T-helper 1 cell (primary cell): ENCODE measurements at places on chromosomes 1 and 21.

DNA sequence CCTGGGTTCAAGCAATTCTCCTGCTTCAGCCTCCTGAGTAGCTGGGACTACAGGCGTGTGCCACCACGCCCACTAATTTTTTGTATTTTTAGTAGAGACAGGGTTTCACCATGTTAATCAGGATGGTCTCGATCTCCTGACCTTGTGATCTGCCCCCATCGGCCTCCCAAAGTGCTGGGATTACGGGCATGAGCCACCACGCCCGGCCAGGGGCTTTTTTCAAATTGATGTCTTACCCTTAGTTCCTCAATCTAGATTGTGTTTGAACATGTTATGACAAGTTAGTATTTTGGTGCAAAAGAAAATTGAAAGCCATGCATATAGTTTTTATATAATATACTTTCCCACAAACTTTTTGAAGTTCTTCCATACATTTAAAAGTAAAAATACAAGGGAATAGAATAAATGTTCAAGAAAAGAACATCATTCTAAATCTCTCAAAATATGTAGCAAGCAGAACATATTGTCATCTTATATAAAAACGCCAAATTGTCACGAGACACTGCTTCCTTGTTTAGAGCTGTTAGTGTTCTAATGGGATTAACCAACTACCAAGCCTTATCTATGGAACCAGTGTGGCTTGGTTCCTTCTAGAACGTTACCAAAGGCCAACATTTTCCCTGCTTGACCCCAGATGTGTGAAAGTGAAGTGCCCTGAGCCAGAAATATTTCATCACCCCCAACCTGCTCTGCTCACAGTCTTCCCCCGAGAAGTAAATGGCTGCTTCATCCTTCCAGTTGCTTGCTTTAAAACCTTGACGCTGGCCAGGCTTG lies 9.5 kb upstream of the PLEKHM2 start:
- no peak for DNase-seq

DNA sequence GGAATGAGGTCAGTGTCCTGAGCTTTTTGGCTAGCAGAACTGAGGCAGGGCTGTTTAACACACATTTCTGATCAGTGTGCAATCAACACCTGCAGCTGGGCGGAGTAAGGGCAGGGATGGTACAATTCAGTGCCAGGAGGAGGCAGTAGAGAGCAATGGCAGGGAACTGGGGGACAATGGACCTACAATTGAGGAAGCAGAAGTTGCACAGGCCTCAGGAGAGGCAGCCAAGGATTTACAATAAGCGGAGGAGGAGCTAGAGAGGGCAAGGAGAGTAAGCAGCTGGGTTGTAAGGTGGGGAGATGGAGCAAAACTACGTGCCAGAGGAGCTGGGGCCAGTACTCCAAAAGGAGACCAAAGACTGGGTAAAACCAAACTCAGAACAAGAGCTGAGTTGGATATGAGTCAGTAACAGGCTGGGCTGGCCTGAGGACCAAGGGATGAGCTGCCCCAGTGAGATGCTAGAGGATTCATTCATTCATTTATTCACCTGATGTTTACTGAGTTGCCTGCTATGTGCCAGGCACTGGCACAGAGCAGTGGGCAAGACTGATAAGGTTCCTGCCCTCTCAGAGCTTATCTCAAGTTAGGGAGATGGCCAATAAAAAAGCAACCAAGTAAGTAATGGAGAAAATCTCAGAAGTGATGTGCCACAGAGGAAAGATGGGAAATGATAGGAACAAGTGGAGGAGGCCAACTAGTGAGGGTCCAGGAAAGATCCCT lies 10.4 kb upstream of the GALE start:
- DNase-seq = no peak

DNA sequence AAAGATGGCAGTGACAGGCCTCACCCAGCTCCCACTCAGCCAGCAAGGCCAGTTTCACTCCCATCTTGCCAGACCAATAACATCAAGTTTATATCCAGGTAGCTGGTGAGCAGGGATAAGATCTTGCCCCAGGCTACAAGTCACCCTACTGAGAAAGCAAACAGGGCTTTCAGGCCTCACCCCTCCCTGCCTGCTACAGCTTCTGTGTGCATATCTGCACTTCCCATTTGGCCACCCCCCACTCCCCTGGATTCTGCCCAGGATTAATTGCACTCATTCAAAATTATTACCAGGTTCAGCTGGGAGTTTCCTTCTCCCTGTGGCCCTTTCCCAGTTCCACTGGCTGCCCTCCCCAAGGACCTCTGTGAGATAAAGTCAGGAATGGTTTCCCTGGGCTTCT lies 352.1 kb downstream of the TBX15 start:
- DNase-seq = no peak

DNA sequence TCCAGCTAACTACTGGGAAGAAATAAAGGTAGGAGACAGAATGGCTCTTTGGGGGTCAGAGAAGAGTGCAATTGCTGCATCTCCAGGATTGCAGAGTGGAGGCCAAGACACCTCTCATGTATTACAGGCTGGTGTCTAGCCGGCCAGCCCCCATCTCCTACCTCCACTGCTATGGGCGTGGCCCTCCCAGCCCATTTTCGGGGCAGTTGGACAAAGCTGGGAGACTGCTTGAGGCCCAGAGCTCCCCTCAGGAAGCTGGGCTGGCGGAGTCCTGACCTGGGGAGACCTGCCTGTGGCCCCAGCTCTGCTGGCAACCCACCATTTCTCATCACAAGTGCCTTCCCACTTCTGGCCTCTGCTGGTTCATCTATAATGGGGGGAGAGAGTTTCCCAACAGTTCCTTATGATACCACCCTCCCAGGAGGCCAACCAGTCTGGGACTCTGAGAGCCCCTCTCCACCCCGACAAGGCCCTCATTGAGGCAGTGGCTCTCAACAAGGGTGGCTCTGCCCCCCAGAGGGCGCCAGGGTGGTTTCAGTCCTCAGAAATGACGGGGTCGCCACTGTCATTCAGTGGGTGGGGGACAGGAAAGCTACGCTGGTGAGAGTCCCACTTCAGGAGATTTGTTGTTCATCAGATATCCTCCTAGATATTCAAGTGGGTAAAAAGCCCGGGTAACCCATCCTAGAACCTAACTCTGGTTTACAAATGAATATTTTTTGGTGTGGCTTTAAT lies 11.5 kb downstream of the RAP1GAP start:
- DNase-seq = no peak

GRCh38 chr1:212467843-212468482 lies 35.2 kb downstream of the NENF start:
- DNase-seq = no peak

DNA sequence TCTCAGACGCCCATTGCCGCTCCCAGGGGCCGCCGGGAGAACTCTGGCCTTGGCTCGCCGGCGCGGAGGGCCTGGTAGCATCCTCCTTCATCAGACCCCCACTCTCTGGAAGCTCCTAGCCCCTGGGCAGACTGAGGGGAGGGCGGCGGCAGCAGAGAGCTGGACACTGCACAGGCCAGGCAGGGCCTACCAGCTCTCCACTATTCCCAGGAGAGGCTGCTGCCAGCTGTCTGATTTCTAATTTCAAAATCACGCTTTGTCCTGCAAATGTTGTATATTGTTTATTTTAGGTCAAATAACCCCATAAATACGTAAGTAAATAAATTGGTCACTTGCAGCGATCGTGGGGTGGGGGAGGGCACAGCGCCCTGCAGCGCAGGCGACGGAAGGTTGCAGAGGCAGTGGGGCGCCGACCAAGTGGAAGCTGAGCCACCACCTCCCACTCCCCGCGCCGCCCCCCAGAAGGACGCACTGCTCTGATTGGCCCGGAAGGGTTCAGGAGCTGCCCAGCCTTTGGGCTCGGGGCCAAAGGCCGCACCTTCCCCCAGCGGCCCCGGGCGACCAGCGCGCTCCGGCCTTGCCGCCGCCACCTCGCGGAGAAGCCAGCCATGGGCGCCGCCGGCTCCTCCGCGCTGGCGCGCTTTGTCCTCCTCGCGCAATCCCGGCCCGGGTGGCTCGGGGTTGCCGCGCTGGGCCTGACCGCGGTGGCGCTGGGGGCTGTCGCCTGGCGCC lies at the start of gene MTARC1:
MTARC1 (plus strand) TSS at position 577 of the 732 bp plus-strand sequence; CDS start at position 609, 32 bp downstream.
- no peak for DNase-seq

DNA sequence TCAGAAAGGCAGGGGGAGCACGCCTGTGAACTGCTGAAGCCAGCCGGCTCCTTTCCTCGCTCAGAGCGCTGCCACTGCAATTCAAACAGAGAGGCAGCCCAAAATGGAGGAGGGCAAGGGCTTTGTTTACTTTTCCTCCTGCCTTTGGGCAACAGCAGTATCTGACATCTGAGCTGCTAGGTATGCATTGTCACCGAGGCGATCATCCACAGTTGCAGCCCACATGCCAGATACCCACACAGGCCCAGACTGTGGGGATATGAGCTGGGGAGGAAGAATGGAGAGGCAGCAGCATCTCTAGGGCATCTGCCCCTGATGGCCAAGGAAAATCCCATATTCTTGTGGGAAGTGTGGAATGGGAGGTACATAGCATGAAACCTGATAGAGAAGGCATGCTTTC lies 357.1 kb downstream of the BARHL2 start:
- DNase-seq = no peak

DNA sequence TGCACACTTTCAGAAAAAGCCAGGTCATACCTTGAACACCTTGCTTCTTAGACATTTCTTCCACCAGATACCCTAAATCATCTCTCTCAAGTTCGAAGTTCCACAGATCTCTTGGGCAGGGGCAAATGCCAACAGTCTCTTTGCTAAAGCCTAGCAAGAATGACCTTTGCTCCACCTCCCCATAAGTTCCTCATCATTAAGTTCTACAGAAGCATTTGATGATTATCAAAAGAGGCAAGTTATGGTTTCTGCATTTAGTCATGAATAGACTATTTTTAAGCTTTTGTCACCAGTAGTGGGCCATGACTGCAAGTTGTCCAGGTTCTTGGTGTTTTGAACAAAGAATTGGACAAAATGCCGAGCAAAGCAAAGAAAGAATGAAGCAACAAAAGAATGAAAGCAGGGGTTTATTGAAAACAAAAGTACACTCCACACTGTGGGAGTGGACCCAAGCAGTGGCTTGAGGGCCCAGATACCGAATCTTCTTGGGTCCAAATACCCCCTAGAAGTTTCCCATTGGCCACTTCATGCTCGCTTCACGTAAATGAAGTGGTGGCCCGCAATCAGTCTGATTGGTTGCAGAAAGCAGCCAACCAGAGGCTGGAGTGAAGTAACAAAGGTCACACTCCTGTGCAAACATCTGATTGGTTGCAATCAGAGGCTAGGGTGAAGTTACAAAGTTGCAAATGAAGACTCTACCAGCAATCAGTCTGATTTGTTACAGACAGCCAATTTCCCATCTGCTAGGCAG lies 9.8 kb upstream of the EGLN1 start:
- DNase-seq = no peak

- DNase-seq = peak; percentile 10
These were observed 25.6 kb downstream of the ALPL start for GRCh38 chr1:21534674-21535378.

DNA sequence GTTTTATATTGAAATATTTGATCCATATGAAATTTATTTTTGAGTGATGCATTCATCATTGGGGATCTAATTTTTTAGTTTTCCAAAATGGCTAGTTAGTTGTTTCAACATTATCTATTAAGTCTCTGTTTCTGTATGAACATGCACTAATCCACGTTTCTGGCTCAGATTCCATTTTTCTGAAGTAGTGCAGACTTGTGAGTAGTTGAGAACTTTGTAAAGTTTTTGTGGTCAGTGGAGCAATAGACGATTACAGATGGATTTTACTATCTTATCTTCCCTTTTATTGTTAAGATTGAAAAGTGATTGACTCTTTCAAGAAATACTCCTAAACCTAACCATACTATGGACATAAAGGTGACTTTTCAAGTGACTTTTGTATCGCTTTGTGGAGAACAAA lies 16.7 kb downstream of the SOAT1 start:
- DNase-seq = no peak

- DNase-seq = no peak
These were observed 164.4 kb downstream of the GIPC2 start for GRCh38 chr1:78210175-78210574.

DNA sequence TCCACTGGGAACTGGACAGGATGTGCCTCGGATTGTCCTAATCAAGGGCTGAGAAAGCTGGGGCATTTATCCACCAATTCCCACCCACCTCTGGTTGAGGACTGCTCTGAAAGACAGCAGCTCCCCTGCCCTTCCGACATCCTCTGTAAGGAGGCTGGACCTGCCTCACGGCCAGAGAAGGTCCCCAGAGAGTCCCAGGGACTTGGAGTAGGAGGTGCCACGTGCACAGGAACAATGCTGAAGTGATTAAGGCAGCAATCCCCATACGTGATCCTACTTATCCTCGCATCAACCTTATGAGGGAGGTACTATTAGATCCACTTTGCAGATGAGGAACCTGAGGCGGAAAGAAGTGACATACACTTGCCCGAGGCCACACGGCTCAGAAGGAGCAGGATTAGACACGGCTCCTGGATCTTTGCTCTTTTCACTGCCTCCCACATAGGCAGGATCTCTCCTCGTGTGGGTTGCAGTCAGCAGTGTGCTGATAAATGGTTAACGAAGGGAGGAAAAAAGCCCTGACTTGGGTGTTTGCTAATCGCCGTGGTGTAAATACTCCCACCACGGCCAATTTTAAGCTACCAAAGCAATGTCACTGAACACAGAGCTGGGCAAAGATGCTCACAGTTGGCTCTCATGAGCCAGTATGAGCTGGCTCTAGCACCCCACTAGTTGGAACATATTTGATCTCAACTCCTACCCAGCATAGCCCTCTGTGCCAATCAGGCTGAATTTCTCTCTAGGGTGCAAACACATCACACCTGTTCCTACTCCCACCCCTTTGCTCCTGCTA lies 18.6 kb upstream of the LDLRAP1 start:
- DNase-seq = no peak

GRCh38 chr1:167056529-167057231 lies 33.5 kb downstream of the GPA33 start:
- DNase-seq = no peak

DNA sequence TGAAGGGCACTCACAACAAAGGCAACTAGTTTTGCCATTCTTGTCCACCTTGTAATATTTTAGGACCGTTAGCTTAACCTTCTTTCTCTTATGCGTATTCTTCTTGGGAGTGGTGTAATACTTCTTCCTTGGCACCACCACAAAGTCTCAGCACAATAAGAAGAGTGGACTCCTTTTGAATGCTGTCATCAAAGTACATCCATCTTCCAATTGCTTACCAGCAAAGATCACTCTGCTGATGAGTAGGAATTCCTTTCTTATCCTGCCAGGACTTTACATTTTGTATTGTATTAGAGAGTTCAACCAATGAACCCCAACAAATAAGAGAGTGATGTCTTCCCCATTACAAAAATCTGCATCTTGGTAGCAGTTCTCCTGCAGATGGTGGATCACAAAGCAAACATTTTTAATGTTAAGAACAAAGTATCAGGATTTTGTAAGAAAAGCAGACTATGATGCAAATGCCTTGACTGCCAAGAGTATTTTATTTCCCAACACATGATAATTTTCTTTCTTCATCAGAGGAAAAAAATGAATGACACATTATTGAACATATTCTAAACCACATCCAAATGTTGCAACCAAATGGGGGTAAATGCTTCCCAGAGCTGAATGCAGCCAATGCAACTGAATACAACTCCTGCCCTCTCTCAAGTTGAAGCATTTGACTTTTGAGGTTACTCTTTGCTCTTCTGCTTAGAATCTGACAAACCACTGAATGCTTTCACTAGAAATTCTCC lies 5.1 kb upstream of the ARNT start:
- DNase-seq = no peak

GRCh38 chr1:230128569-230129285 lies 61.7 kb downstream of the GALNT2 start:
- DNase-seq = no peak
